ENCODE measurements at places on chromosomes 4 and X. TPM values are rescaled to one million over a fixed set of nuclear protein-coding genes. Genes with fewer than 3 reads are reported as not detected.

The C4orf51 gene
- total RNA-seq, result not detected

The TBX22 gene
- not detected for total RNA-seq

The PDGFC gene
- 20.5 TPM for total RNA-seq

The SLC49A3 gene
- total RNA-seq, result 7.7 TPM

The CLGN gene
- 86.4 TPM for total RNA-seq

DNA sequence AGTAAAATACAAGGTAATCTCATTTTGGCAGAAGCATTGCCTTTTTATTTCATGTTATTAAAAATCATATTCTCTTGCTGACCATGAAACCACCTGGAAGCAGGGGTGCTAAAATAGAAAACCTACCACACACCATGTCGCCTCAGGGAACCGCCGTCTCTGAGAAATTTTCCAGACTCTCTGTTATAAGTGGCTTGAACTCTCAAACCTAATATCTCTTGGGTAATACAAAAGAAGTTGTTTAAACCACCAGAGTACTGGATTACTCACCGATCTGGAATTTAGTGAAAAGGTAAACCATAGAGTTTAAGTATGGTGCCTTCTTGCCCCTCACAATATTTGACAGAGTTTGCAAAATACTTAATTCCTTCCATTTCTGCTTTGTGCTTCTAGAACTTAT is 27.7 kb downstream of the ENPP6 start:
- DNase-seq, result no peak
- H3K27ac ChIP-seq, result no peak overlapping the region
- H3K4me1 ChIP-seq, result no peaks in the 10 kb centered on the region

DNA sequence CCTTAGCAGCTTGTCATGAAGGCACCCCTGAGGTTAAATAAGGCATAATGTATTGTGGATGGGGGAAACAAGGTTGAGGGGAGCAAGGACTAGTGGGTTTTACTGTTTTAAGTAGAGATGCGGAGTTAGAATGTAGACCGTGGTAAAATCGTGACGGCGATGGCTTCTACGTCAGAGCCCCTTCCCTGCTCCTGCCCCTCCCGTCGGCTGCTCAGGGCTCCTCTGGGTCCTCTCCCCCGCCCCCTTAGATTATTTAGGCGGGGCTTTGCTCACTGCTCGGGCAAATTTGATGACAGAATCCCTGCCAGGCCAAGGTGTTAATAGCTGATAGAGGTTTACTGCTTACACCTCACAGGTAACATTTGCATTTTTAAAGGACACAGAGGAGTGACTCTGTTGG is 2.3 kb downstream of the FRMPD3 start:
- H3K27me3 ChIP-seq, result no peaks in the 10 kb centered on the region
- DNase-seq, result no peak
- no peak overlapping the region for H3K27ac ChIP-seq

GRCh38 chr4:181896614-181897013 is 346.6 kb upstream of the TENM3 start:
- no peak overlapping the region for H3K4me3 ChIP-seq
- DNase-seq, result no peak
- H3K27ac ChIP-seq, result no peak overlapping the region

- no peak for DNase-seq
- H3K4me3 ChIP-seq, result no peak overlapping the region
- no peaks in the 10 kb centered on the region for H3K27me3 ChIP-seq
- H3K27ac ChIP-seq, result no peak overlapping the region
These were observed 297.1 kb downstream of the ADAM29 start for GRCh38 chr4:175215208-175215607.

GRCh38 chr4:171846232-171846631 is 33.0 kb downstream of the GALNTL6 start:
- H3K4me1 ChIP-seq, result no peaks in the 10 kb centered on the region
- H3K4me3 ChIP-seq, result no peak overlapping the region
- H3K36me3 ChIP-seq, result no peaks in the 10 kb centered on the region

DNA sequence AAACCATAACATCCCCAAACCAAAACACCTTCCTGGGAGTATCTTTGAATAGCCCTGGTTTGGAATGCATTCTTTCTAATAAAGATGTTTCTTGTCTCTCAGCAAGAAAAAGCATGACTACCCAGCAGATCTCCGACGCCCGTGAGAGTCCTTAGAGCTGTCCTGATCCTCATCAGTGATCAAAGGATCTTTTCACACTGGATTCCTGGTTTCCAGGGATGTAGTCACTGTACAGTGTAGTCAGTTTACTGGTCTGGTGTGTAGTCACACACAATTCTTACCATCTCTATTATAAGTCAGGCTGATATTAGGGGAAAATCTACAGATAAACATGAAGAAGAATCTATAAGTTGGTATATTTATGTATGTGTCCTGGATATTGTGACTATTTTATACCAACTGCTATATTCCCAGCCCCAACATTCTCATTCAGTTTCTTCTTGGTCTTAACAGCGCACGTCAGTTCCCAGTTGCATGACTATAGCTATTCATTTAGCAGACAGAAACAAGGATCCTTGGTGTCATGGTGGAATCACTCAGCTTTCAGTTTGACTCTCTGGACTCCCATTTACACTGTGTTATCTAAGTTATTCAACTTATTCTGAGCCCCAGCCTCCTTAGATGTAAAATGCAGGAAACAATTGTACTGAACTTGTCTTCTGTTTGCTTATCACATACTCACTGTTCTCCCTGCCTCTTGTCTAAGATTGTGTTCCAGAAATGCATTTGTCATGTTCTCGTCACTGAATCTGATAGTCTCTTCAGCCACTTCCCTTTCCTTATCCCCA is 68.3 kb downstream of the SLIT2 start:
- no peak overlapping the region for H3K27ac ChIP-seq
- no peak for DNase-seq
- no peaks in the 10 kb centered on the region for H3K4me1 ChIP-seq
- H3K4me3 ChIP-seq, result no peak overlapping the region

DNA sequence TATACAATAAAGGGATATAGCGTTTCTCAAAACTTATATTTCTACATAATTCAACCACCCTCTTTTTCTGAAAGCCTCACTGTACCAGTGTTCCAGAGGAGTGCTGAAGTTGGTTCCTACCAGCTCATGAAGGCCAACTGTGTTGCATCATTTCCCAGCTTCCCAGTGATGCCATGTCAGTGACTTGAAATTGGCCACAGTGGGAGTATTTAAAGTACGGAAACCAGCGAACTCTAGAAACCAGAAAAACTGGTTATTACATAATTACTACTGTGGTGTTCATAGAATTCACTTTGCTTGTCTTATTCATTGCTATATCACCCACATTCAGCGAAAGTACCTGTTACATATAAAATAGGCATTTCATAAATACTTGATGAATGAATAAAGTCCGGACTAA is 135.4 kb downstream of the GC start:
- no peaks in the 10 kb centered on the region for H3K36me3 ChIP-seq
- H3K27me3 ChIP-seq, result no peaks in the 10 kb centered on the region
- no peak overlapping the region for H3K27ac ChIP-seq

GRCh38 chrX:3638280-3638873 is 75.1 kb downstream of the PRKX start:
- no peaks in the 10 kb centered on the region for H3K36me3 ChIP-seq
- no peak overlapping the region for H3K27ac ChIP-seq
- H3K27me3 ChIP-seq, result no peaks in the 10 kb centered on the region
- peak; percentile 17 for DNase-seq
- no peaks in the 10 kb centered on the region for H3K4me1 ChIP-seq

GRCh38 chr4:121875652-121876051 is 5.4 kb upstream of the BBS7 start:
- H3K4me1 ChIP-seq, result peaks cover 3% of the 10 kb centered on the region
- H3K36me3 ChIP-seq, result no peaks in the 10 kb centered on the region
- H3K27me3 ChIP-seq, result no peaks in the 10 kb centered on the region
- DNase-seq, result no peak
- no peak overlapping the region for H3K4me3 ChIP-seq

DNA sequence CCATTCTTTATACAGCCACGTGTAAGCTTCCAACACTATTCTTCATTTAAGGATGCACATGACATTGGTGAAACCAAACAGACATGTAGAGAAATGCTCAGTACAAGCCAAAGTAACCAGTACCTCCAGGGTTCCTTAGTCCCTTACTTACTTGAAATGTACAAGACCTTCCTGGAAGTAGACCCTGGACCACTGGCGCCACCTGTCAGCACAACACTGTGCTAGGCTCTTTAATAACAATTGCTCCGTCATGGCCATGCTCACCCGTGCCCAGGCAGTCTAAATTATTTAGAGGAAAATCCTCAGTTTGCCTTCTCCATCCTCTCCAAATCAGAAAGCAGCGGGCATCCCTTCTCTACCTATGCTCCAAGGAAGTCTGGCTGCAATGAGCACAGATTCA is 52.7 kb downstream of the ADGRA3 start:
- H3K27me3 ChIP-seq, result no peaks in the 10 kb centered on the region
- H3K36me3 ChIP-seq, result no peaks in the 10 kb centered on the region
- no peaks in the 10 kb centered on the region for H3K4me1 ChIP-seq
- DNase-seq, result no peak
- H3K4me3 ChIP-seq, result no peak overlapping the region

DNA sequence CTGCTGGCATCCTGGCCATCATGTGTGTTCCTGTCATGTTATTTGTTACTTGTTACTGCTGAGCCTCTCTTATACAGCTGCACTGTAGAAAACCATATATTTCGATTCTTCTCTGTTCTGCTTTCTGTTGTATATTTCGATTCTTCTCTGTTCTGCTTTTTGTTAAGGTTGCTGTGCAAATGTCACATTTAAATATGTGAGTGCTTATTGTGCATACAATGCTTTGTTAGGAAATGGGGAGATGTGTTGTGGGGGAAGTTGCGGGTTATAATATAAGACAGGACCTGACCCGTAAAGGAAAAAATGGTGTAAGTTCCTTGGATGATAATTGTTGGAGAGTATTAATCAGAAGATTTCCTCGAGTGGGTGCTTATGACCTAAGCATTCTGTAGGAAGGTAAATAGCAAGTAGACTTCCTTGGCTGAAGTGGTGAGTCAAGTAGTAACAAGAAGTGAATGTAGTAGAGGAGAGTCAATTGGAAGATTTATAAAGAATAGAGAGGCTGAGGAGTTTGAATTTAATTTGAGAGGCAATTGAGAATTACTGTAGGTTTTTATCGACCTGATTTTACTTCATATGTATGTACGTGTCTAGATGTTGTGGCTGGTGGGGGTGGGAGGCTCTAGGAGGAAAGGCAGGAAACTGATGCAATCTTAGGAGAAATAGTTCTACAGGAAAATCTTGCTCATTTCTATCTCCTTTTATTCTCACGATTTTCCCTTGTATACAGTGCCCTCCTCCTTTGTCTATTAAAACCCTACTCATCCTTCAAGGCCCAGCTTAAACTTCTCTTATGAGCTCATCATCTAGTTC is 8.5 kb downstream of the OGT start:
- H3K4me3 ChIP-seq, result peak overlapping the region; percentile 0
- peak overlapping the region; percentile 36 for H3K27ac ChIP-seq
- peaks cover 12% of the 10 kb centered on the region for H3K4me1 ChIP-seq
- no peaks in the 10 kb centered on the region for H3K36me3 ChIP-seq
- no peaks in the 10 kb centered on the region for H3K27me3 ChIP-seq

- no peak overlapping the region for H3K27ac ChIP-seq
- DNase-seq, result no peak
- H3K4me1 ChIP-seq, result no peaks in the 10 kb centered on the region
- H3K36me3 ChIP-seq, result no peaks in the 10 kb centered on the region
- no peaks in the 10 kb centered on the region for H3K27me3 ChIP-seq
These were observed 92.5 kb upstream of the ENPP6 start for GRCh38 chr4:184310171-184310567.

DNA sequence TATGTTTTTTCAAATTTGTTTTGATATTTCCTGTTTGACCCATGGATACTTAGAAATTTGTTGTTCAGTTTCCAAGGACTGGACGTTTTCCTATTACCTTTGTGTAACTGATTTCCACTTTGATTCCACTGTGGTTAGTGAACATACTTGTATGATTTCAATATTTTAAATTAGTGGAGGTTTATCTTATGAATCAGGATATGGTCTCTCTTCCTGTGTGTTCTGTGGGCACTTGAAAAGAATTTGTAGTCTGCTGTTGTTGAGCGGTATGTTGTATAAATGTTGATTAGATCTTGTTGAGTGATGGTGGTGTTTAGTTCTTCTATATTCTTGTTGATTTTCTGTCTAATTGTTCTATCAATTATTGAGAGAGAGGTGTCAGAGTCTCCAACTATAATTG is 21.2 kb upstream of the LAMTOR3 start:
- peaks cover 49% of the 10 kb centered on the region for H3K36me3 ChIP-seq
- H3K4me1 ChIP-seq, result no peaks in the 10 kb centered on the region
- no peaks in the 10 kb centered on the region for H3K27me3 ChIP-seq
- H3K27ac ChIP-seq, result no peak overlapping the region
- H3K4me3 ChIP-seq, result no peak overlapping the region
